T-helper 2 cell (primary cell): ENCODE measurements at places on chromosomes 3 and 15.
A peak's percentile ranks its signal among the peaks of the same experiment; 100 is the strongest.

GRCh38 chr3:101011136-101011535 is 17.9 kb upstream of the ABI3BP start:
- no peak for DNase-seq

GRCh38 chr3:32973982-32974381 is 22.5 kb downstream of the CCR4 start:
- DNase-seq: no peak

- no peak for DNase-seq
Observed at GRCh38 chr3:195542316-195542697, 818 bp downstream of the PPP1R2 start.

- no peak for DNase-seq
Observed at GRCh38 chr3:148074946-148075345, 622.8 kb upstream of the AGTR1 start.

GRCh38 chr3:110301781-110302180 is 769.8 kb upstream of the NECTIN3 start:
- DNase-seq: no peak

DNA sequence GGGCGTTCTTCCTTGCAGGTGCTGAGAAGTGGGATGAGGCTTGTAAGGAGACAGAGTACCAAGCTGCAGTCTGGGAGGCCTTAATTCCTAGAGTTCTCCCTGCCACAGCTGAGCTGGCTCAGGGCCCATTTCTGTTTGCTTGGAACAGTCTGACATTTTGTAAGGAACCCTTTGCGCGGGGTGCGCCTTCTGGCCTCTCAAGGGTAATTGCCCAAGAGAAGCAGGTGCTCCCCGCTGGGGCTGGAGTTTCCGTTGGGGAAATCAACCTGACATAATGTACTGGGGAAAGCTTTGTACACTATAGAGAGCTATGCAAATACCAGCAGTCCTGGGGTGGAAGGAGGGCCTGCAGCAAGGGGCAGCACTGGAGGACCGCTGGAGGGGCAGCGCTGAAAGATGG is 83.6 kb downstream of the HMG20A start:
- DNase-seq: no peak

DNA sequence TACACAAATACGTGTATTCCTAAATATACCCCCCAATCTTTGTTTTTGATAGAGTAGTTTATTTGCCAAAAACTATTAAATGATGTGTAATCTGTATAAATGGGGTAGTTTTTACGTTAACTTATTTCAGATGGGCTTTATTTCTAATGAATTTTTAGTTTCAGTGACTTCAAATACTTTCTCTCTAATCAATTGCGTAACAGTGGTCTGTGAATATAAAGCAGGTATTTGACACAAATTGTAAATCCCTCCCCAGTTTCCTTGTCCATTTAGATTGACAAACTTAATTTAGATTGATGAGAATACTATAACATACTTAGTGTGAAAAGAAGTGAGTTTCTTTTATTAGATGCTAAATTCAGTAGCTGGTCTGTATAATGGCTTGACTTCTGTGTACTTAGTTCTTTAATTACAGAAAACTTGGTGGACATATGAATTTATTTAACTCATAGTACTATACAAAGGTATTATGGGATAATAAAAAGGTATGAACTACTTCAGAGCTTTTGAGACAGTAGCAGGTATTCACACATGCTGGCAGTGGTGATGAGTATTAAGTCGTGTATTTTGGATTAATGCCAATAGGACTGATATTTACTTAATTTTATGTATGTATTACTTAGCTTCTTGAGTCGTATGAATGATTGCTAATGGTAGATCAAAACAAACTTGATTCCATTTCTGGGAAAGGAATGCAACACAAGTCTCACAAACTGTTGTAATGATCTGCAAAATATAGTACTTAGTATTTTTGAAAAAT is 81.6 kb downstream of the STT3B start:
- no peak for DNase-seq

GRCh38 chr3:24401811-24402185 is 92.9 kb downstream of the THRB start:
- DNase-seq: no peak

DNA sequence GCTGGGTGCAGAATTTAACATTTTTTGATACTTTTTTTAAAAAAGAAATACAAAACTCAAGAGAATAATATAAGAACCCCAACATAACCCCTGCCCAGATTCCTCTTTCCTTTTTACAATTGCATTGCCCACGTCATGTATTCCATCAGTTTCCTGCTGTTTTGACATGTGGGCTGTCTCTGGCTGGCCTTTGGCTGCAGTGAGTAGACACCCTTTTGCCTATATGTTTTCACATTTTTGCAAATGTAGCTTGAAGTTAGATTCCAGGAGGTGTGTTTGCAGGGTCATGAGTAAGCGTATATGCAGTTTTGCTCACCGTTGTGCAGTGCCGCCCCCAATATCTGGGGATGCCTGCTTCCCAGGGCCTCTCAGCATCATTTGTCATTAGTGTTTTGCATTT is 28.0 kb upstream of the ATP10A start:
- no peak for DNase-seq

- no peak for DNase-seq
Observed at GRCh38 chr3:123194552-123194951, 7.2 kb upstream of the SEC22A start.

DNA sequence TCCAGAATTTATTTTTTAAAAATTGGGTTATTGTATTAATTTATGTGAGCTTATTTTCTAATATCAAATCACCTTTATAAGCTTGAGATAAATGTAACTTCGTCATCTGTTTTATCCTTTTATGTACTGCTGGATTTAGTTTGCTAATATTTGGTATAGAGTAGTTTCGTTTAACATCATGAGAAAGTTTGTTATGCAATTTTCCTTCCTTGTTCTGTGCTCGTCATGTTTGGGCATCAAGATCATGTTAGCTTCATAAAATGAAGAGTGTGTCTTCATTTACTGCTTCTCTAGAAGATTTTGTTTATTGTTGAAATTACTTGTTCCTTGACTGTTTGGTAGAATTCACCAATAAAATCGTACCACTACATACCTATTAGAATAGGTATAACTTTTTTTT is 262.1 kb upstream of the SATB1 start:
- DNase-seq: no peak

DNA sequence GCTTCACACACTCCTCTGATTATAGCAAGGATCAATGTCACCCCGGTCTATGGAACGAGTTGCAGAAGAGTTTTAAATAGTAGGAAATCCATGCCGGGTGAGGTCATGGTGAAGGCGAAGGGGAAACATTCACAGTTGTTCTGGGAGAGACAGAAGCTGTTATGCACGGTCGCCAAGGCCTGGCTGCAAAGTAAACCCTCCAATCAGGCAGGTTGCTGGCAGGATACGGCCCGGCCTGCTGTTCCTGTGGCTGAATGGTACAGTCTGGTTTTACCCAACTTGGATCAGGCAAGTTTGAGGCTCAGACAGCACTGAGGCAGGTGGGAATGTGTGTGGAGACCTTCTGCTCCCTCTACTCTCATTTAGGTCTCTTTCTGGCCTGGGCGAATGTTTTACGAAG is 45.3 kb upstream of the ATP2B2 start:
- DNase-seq: no peak

- no peak for DNase-seq
Observed at GRCh38 chr15:63013052-63013808, 29.3 kb upstream of the TPM1 start.

- peak; percentile 30 for DNase-seq
Observed at GRCh38 chr15:78709263-78709882, 68.4 kb upstream of the CHRNB4 start.

- DNase-seq: no peak
Observed at GRCh38 chr3:177279118-177279815, 82.0 kb upstream of the TBL1XR1 start.

DNA sequence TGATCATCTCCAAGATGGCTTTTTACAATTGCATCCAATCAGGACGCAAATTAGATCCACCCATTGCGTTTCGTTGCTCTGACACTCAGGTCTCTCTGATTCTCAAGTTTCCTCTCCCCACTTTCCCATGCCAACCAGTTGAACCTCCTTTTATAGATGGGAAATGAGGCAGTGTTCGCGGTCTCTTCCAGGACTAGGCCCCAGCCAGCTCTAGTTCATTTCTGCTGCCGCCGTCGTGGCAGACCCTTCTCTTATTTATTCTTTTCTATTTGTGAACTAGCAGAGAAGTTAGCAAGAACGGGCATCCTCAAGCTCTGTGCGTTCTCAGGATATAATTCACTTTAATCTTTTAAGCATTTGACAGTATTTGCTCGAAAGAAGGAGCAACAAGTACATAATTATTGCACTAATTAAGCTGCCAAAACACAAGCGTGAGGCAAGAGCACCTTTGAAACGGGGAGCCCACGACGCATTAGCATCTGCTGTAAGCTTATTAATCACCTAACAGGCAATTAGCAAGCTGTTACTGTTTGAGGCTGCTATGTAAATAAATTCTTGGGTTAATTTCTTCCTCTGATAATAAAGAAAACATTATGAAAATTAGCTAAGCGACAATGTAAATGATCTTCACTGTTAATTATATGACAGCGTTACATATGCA is 246.4 kb upstream of the TLE3 start:
- DNase-seq: no peak

- no peak for DNase-seq
Observed at GRCh38 chr3:14804835-14805780, 13.7 kb upstream of the FGD5 start.

DNA sequence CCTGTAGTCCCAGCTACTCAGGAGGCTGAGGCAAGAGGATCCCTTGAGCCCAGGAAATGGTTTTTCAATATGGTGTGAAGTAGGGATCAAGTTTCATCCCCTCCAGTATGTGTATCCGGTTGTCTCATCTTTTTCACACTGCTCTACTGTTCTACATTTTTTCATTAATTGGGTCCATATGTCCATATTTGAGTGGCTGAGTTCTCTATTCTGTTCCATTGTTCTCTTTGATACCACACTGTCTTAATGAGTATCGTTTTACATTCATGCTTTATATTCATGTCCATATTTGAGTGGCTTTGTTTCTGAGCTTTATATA is 81.6 kb upstream of the LRRFIP2 start:
- no peak for DNase-seq

- DNase-seq: no peak
Observed at GRCh38 chr3:142889212-142890014, 530 bp upstream of the PCOLCE2 start.

DNA sequence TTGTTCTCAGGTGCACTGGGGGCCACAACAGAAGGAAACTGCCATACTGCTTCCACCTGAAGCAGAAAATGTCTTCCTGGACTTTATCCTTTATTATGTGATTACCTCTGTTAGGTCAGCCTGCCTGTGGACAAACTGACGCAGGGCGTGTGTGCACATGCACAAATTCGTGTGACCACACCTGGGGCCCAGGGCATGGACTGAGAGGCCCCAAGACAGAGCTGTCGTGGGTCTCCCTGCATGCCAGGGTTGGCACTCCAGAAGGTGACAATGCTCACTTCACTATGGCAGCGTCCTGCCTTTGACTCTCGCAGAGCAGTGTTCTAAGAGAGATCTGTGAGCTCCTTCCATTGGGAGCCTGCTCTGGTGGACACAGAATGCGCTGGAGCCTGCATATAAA is 34.5 kb downstream of the CCDC12 start:
- no peak for DNase-seq

DNA sequence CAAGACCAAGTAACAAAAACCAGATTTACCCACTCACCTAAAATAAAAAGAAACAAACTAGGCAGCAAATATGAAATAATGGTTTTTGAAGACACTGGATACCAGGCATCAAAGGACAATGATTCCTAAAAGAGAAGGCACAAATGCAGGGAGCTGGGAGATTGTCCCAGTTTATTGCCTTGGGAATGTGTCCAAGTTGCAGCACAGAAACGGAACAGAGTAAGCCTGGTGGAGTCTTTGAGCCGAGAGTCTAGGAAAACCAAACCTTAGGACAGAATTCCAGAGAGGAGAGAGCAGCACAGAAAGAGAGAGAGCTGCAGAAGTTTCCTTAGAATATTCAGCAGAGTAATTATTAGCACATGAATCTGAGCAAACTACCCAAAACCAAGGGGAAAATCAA is 7.8 kb upstream of the ARF4 start:
- DNase-seq: no peak

GRCh38 chr3:85539232-85539631 is 580.4 kb downstream of the CADM2 start:
- DNase-seq: no peak

DNA sequence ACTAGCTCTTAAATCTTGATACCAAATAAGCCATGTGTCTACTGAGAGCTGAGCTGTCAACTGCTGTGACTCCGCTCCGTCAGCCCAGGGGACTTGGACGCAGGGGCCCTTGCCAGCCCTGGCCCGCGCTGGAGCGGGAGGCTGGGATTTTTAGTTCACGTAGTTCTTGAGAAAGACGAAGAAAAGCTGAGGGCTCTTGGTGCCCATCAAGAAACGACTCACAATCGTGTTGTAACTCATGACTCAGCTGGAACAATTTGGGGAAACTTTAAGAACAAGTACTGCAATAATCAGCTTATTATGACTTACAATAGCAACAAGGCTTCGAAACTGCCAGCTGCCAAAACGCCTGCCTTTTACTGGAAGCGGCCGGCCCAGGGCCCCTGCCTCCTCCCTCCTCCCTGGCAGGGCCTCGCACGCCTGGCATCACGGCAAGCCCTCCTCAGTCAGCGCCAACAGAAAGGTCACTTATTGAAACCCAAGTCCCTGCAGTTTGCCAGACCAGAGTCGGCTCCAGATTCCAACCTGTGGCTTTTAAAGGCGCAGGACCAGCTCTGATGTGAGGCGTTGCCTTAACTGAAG is 60.3 kb downstream of the RGMA start:
- DNase-seq: no peak

DNA sequence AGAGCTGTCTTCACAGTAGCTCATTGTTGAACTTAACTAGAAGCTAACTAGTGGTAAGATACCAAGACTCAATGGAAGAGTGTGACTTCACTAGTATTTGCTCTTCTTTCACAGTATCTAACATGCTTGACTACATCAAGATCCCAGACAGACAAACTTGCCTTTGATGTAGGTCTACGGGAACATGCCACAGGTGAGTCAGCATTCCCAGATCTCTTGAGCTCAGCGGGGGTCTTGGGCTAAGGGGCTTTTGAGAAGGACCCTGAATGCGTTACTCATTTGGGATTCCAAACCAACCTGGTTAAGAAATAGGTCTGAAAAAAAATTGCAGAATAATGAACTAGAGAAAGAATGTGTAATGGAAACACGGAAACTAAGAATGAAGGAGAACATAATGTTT is 222.4 kb downstream of the RYR3 start:
- no peak for DNase-seq

- peak; percentile 56 for DNase-seq
Observed at GRCh38 chr3:71064956-71065763, 518.4 kb downstream of the FOXP1 start.

GRCh38 chr3:150094150-150094933 is 123.6 kb upstream of the PFN2 start:
- no peak for DNase-seq

- DNase-seq: peak; percentile 85
Observed at GRCh38 chr15:65530318-65531111, at the start of gene HACD3. Gene HACD3 (plus strand): TSS chr15:65530463. CDS start chr15:65530632, 169 bp downstream.
